Liver (tissue), 10 donors: ENCODE measurements at places on chromosomes 2 and 18.

DNA sequence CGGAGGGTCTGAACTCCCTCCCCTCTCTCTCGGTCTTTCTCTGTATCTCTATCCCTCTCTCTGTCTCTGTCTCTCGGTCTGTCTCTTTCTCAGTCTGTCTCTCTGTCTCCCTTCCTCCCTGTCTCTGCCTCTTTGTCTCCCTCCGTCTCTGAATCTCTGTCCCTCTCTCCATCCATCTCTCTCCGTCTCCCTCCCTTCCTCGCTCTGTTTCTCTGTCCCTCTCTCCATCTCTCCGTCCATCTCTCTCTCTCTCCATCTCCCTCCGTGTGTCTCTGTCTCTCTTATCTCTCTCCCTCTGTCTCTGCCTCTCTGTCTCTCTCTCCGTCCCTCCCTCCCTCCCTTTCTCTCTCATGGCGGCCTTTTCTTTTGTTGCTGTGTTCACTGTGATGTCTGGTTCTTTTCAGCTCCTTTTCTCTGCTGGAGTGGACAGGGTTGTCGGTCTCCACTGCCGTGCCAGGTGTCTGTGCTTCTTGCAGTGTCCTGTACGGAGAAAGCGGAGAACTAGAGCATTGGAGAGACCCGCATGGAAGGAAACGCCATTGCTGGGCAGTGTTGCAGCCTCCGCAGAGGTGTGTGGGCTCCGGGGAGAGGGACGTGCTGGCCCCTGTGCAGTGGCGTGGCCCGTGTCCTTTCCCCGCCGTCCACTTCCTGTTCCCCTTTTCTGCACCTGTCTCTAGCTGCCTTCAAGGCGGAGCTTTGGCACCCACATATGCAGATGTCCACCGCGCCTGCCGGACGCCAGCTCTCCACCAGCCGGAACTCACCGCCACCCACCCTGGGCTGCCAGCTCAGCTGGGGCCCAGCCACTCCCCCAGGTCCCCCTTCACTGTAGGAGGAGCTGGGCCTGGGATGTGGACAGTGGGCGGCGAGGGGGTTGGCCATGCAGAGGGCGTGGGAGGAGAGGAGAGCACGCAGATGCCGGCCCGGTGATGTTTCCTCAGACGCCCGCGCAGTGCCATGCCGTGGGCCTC, 113.1 kb downstream of the NFATC1 start:
- no peak for DNase-seq

GRCh38 chr2:48844417-48845155, 89.1 kb upstream of the LHCGR start:
- no peak for DNase-seq

- no peak for DNase-seq
These were observed 43.2 kb downstream of the FANCL start for GRCh38 chr2:58197894-58198293.

- no peak for DNase-seq
These were observed 94.3 kb downstream of the RNF144A start for GRCh38 chr2:7011356-7012083.

- no peak for DNase-seq
These were observed 10.1 kb downstream of the HDAC4 start for GRCh38 chr2:239390546-239391285.

DNA sequence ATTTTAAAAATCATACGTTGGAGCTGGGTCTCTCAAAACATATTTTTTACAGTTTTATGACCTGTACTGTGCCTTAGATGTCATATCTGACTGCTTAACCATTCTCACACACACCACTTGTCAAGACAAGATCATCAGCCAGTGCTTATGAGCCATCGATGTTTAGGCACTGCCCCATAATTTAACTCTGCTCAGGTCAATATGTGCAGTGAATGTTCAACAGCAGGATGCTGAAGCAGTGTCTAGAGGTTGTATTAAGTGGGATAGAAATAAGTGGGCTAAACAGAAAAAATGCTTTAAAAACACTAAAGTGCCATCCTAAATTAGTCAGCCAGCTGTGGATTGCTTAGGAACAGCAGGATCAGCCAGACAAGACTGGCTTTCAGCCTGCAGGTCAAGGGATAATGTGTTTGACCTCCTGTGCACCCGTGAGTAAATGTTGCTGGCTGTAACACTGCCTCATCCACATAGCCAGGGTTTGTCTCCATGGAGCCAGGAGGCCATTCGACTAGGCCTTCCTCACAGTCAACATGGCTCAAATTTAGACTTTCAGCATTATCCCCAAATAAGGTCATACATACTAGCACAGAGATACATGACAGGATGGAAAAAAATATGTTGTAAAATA, 139.0 kb upstream of the NXPH2 start:
- DNase-seq = no peak

- DNase-seq = no peak
These were observed 44.5 kb downstream of the DOCK10 start for GRCh38 chr2:224997802-224998201.
